Omental fat pad (tissue), 4 donors: ENCODE measurements at places on chromosomes 1 and 21. TPM values are rescaled to one million over a fixed set of nuclear protein-coding genes. Genes with fewer than 3 reads are reported as not detected.

The ZSWIM5 gene
- 0.48 TPM for total RNA-seq

DNA sequence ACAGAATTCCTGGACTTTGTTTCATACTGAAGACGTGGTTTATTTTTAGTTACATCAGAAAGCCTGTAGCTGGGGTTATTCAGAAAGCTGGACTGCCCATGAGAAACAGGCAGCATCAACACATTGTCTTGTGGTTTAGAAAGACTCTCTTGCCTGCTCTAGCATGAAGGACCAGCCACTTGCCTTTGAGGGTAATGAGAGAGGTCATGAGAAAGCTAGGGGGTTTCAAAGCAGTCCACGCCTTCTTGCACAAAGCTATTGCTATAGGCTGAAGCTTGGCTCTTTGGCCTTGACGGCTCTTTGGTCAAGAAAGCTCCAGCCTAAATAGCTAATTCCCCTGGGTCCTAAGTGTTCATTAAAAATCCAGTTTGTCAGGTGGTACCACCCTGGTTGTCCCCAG lies 208.1 kb downstream of the PRDM2 start:
- no peak for DNase-seq

- DNase-seq: no peak
Observed at GRCh38 chr1:200888349-200888838, 6.3 kb upstream of the INAVA start.

The ZNF593OS gene
- not detected for total RNA-seq

The ANKRD34A gene
- 0.60 TPM for total RNA-seq

GRCh38 chr1:220692436-220693228 lies 2.5 kb downstream of the C1orf115 start:
- no peak for DNase-seq

- no peak for DNase-seq
Observed at GRCh38 chr1:233607252-233608119, 6.4 kb upstream of the KCNK1 start.

DNA sequence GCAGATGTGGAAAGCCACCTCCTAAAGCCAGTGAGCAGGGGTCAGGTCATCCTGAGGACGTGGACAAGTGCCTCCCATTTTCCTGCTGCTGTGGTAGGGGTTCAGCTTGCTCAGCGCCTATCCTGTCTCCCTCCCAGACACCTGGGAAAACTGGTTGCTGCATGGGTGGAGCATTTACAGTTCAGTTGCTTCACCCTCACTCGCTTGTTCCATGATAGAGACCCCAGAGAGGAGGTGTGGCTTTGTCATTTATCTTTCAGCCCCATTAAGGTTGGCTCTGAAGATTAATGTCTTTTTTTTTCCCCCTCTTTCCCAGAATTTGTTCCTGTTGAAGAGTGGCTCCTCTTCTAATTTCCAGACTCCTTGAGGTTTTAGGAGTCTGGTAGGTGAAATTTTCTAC lies 9.2 kb downstream of the VANGL1 start:
- DNase-seq: no peak

GRCh38 chr21:27078915-27079314 lies 112.0 kb upstream of the ADAMTS5 start:
- DNase-seq: no peak

The DDOST gene
- 119 TPM for total RNA-seq
